Hematopoietic multipotent progenitor cell treated with erythropoietin and hydrocortisone succinate and interleukin-3 and kit ligand, for 6 days (in vitro differentiated cells): ENCODE measurements at places on chromosomes 12 and 14.

- no peak for DNase-seq
Observed at GRCh38 chr14:32167907-32168306, 33.9 kb upstream of the RNU6-7 start.

GRCh38 chr14:36756226-36756625 lies 94.6 kb downstream of the PAX9 start:
- no peak for DNase-seq

GRCh38 chr12:10448236-10448635 lies 4.9 kb downstream of the KLRC1 start:
- no peak for DNase-seq

- DNase-seq = no peak
Observed at GRCh38 chr14:76612654-76613053, 148.6 kb upstream of the VASH1 start.

- DNase-seq = no peak
Observed at GRCh38 chr12:60387356-60387755, 791.5 kb downstream of the SLC16A7 start.

DNA sequence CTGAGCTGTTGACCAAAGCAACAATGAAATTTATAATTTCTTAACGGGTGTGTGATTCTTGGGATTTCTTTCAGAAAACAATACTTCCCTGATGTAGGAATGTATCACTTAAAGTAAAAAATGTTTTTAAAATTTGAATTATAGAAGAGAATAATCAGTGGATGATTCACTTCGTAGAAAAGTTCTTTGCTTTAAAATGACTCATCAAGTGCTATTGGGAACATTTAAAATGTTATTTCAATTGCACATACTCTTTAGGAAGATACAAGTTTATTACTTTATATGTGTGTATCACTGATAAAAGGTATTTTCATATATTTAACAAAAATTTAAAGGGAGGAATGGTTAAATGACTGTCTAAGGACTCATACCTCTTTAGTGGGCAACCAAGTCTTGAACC lies 155.3 kb downstream of the PDE3A start:
- no peak for DNase-seq

DNA sequence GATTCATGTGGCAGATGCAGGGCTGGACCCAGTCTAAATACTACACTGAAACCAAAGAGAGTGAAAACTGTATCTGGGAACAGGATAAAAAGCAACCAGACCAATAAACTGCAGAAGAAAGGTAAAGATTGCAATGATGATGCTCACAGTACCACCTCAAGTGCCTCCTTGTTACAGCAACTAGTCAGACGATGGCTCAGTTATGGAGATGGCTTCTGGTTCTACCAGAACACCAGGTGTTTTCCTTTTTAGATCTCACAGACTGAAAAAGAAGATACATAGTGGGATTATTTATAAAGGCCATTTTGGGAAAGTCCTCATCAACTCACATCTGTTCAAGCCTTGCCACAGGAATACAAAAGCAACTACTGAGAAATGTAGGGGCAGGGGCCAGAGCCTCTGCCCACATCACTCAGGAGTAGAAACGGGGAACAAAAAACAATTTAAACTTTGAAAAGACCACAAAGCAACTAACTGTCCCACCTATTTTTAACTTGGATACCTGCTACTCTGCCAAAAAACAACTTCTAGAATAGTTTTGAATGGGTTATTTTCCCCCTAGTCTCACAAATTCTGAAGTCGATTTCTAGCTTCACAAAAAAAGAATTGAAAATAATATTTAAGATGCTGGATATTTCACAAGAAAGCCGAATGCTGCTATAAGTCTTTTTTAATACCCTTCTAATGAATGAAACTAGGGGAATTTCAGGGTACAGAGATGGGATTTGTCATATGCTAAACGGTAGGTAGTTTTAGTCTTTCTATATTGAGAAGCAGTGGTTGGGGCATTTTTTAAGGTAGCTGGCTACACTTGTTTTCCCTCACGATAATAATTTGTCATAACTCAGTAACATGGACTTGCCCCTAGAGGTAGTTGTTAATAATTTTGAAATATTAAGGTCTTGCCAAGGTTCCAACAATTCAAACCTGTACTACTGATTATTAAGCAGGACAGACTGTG lies 197.2 kb upstream of the TMPO start:
- no peak for DNase-seq

- DNase-seq = no peak
Observed at GRCh38 chr12:57367121-57367520, 63.7 kb downstream of the R3HDM2 start.

GRCh38 chr12:57107456-57108155 lies 3.6 kb downstream of the STAT6 start:
- no peak for DNase-seq
